Omental fat pad (tissue), 4 donors: ENCODE measurements at places on chromosomes 16 and 17.

DNA sequence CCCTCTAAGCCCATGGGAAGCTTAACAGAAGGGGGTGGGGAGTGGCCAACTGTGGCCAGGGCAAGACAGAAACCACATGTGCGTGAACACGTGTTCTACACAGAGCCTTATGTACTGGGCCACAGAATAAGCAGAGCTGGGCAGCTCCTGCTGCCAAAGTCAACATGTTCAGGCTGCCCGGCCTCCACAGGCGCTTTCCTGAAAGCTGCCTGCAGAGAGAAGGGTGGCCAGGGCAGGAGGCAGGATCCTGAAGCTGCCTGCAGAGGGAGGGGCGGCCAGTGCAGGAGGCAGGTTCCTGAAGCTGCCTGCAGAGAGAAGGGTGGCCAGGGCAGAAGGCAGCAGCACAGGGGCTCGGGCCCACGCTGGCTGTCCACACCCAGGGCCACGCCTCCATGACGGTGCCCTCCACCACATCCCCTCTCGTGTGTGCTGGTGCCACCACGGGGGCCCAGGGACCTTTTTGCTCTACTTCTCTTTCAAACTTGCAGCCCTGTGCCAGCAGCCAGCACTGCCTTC is 79.5 kb downstream of the ANKRD11 start:
- DNase-seq: no peak

- DNase-seq: no peak
These were observed 57.8 kb downstream of the FOXK2 start for GRCh38 chr17:82577300-82577699.

GRCh38 chr17:29664743-29665480 is 42.2 kb upstream of the CORO6 start:
- DNase-seq: no peak

- DNase-seq: no peak
These were observed 14.5 kb downstream of the KIF19 start for GRCh38 chr17:74340470-74341023.

- DNase-seq: no peak
These were observed 3.3 kb downstream of the RPL13 start for GRCh38 chr16:89563639-89564392.

GRCh38 chr17:58531661-58532554 is 17.5 kb upstream of the MTMR4 start:
- no peak for DNase-seq

GRCh38 chr17:27282054-27282551 is 11.8 kb upstream of the WSB1 start:
- no peak for DNase-seq

DNA sequence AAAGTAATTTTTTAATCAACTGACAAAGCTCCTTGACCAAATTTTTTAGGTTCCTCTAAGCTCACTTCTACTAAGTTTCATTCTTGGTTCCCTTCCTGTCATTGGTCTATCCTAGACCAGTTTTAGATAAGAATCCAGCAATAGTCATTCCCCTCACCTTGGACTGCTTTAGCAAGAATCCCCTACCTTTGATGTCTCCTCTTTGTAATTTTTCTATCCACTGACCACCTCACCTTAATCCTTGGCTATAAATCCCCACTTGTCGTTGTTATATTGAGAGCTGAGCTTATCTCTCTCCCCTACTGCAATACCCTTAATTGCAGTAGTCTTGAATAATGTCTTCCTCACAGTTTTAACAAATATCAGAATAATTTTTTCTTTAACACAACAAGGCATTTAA is 107.2 kb downstream of the USP32 start:
- DNase-seq: no peak

DNA sequence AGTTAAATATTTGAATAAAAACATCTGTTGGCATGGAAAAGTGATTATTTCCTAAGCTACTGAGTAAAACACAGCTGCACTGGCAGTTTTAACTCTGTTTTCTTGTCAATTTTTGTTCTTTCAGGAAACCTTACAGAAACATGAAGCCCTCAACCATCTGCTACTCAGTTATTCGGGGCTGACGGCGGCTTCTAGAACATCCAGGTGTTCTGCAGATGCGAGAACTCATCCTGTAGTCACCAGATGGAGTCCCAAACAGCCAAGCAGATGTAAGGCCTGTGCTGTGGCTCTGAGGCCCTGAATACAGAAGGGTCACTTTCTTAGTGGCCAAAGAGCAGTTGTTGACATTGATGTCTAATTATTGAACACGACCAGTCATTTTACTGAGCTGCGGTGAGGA is 15.5 kb downstream of the ARSG start:
- no peak for DNase-seq

- no peak for DNase-seq
These were observed 34.0 kb upstream of the KCNJ16 start for GRCh38 chr17:70041061-70041460.

DNA sequence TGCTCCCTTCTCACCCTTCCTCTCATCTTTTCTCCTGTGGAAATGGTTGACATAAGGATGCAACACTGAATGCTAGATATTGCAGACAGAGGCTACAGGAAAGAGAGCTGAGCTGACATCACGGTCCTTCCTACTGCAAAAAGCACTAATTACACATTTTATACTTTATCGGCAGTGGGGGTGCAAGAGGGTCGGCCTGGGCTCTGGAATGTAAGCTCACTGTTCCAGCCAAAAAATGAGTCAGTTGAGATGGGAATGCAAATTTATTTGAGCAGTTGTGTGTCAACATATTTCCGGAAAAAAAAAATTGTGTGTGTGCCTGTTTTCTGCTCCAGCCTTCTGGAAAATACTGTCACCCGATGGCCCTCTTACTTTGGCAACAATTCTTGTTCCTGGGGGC is 14.1 kb upstream of the MRTFB start:
- DNase-seq: no peak

GRCh38 chr16:5065813-5066212 is at the start of gene C16orf89:
Gene C16orf89, minus strand, starts transcription at chr16:5065956. Its CDS starts 48 bp downstream, at chr16:5065908.
- DNase-seq: no peak

GRCh38 chr16:30600215-30600614 is 10.0 kb downstream of the ZNF689 start:
- no peak for DNase-seq

DNA sequence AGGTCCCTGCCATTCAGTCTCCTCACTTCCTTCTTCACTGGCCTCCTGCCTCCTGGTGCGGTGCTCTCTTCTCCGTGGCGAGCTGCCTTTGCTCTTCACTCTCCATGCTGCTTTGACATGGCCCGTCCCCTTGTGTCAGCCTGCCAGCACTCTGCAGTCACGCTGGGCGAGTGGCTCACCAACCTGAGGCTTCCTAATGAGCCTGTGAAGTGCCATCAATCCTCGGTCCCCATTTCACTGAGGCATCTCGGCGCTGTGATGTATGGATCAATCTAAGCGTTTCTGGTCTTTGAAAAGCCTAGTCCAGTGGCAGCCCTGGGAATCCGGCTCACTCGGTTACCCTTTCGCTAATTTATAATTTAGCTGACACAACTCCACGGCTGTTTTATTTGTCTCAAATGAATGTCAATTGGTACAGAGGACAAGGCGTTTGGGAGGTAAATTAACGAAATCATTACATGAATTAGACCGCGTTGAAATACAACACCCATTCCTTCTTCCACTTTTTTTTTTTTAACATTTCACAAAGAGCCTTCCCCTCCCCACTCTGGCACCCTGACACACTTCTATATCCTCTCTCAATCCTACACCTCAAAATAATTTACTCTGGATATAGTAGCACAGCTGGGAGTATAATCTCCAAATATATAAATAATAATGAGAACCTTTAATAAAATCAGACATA is 610.7 kb downstream of the TMEM114 start:
- DNase-seq: no peak

GRCh38 chr17:28446716-28447395 is 26.6 kb upstream of the SLC13A2 start:
- DNase-seq: no peak

DNA sequence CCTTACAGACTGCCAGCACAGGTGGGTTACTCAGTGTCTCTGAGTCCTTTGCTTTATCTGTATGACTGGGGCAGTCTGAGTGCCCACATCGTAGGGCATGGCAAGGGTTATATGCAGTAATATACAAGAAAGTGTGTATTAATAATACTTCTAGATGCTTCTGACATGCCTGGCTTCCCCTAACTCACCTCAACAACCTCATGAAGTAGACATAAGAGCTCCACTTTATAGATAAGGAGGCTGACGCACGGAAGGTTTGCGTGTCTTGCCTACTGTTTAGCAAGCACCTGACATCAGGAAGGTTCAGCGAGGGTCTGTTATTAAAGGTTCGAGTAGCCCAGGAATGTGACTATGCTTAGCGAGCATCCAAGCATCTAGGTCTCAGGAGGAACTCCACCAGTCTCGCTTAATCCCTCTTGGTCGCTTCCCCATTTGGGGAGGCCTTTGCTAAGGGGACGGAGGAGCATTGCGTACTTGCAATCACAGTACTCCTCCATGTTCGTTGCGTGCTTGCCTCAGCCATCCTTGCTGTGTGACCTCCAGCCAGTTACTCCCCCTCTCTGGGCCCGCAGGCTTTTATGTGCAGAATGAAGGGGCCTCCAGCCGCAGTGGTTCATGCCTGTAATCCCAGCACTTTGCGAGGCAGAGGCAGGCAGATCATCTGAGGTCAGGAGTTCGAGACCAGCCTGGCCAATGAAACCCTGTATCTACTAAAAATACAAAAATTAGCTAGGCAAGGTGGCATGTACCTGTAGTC is 1.6 kb downstream of the KCNG4 start:
- no peak for DNase-seq

DNA sequence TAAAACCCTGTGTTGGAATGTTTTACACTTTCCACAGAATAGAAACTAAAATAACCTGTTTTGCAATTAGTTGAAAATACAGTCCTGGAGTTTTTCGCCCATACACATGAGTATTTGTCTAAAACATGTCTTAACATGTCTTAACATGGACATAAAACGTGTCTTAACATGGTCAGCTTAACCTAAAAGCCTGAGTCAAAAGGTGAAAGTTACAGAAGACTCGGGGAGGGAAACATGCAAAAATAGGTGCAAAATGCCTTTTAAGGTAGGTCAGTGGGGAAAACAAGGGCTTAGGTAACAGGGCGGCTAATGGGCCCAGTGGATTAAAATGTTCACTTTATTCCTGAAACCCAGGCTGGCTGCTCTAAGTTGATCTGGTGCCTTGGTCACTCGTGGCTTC is 56.1 kb upstream of the RBL2 start:
- DNase-seq: no peak

DNA sequence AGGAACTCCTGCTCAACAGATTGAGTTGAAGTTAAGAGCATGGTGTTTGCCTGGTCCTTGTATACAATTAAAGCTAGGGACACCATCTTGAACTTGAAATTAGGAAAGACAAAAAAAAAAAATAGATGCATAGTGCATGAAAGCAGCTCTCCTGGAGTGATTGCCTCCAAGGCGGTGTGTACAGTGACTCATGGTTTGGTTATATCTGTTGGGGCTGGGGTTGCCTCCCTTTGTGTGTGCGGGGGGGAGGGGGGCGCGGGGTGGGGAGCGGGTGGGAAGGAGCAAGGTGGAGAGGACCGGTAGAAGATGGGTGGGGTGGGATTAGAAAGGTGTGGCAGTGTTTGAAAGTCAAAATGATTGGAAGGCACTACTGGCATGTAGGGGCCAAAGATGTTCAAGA is 3.4 kb downstream of the TMED6 start:
- DNase-seq: no peak

DNA sequence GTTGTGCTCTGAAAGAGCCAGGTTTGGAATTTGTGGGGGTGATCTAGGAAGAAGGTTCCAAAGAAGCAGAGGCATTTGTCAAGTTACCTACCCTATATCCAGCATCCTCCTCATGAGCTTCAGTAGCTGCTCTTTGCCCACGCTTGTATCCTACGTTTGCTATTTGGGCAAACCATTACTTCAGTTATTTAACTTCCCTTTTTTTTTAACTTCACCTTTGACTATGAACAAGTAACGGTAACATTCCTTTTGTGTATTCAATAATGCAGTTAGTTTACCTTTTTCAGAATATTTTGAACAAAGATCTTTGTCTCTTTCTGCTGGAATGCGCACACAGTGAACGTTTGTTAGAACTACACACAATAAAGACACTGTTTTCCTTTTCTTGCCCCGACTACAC is 41.5 kb downstream of the CYB5B start:
- DNase-seq: no peak

- no peak for DNase-seq
These were observed 202.6 kb downstream of the PARN start for GRCh38 chr16:14427371-14427948.

DNA sequence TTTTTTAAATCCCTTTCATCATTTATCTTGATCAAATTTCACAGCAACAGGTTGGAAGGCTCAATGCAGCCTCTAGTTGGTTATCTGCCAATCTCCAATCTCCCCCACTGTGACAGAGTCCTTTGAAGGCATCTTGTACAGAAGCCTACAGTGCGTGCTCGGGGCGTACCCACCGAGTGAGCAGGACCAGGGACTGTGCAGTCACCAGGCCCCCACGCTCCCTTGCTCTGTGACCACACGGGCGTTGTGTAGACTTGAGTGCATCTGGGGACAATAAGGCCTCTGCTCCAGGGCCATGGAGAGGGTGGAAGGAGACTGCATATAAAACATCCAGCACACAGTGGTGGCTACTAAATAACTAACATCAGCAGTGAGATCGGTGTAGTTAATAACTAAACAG is 63.4 kb downstream of the GTF3C1 start:
- no peak for DNase-seq

DNA sequence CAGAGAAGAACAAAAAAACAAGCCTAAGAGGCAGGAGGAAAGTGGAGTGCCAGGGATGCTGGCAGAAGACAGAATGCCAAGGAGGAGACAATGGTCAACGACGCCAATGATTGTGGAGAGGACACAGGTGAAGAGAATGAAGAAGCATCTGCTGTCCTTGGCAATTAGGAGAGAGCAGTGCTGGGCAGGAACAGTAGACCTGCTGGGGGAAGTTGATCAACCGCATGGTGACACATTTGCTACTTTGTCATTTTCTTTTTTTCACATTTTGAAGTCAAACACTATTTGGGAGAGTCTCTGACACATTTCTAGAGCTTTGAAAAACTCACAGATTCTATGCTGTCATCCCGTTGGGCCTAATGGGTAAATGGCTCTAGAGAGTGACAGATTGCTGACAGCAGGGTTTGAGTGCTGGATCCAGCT is 1.1 kb upstream of the PIK3R6 start:
- no peak for DNase-seq

DNA sequence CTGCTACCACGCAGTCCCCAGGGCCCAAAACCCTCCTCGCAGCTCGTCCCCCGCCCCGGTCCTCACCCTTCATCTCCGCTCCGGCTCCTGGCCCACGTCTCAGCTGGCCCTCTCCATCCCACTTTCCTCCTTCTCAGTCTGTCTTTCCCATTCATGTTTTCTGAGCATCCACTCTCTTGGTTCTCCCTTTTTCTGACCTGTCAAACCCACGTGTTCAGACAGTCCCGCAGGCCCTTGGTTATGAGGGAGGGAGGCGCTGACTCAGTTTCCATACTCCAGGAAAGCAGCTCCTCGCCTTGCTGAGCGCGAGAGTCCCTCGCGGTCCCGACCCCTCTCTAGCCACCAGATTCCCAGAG is 392 bp upstream of the HID1 start:
- DNase-seq: no peak
